ENCODE measurements at places on chromosomes 1 and 21.

DNA sequence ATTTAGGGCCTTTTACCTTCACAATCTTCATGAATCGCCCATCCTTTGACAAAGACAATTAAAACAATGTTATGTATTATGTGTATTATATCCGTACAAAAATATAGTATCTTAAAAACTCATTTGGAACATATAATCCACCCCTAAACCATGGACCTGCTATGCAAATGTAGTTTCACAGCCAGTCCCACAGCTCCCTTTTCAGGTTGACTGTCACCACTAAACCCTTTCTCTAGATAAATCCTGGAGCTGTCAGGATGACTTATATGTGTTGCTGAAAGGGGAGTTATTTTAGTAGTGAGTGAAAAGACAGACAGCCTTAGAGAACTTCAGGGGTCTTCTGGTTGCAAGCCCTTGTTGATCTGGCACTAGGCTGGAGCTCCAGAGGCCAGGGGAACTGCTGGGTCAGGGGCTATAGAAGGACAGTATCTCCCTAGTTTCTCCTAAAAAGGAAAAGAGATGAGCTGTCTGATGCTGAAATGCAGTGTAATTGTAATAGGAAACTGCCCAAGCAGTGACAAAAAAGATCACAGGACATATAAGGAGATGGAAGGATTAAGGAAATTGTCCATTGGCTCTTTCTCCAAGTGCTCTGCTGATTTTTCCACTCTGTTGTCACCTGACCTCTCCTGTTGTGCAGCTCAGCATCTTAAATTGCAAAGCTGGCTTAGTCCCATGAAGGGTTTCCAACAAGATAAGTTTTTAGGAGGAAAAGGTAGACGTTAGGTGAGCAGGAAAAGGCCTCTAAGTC, 127.7 kb downstream of the S1PR1 start:
- DNase-seq = no peak

GRCh38 chr1:158996998-158997397, 12.7 kb upstream of the IFI16 start:
- no peak for DNase-seq

DNA sequence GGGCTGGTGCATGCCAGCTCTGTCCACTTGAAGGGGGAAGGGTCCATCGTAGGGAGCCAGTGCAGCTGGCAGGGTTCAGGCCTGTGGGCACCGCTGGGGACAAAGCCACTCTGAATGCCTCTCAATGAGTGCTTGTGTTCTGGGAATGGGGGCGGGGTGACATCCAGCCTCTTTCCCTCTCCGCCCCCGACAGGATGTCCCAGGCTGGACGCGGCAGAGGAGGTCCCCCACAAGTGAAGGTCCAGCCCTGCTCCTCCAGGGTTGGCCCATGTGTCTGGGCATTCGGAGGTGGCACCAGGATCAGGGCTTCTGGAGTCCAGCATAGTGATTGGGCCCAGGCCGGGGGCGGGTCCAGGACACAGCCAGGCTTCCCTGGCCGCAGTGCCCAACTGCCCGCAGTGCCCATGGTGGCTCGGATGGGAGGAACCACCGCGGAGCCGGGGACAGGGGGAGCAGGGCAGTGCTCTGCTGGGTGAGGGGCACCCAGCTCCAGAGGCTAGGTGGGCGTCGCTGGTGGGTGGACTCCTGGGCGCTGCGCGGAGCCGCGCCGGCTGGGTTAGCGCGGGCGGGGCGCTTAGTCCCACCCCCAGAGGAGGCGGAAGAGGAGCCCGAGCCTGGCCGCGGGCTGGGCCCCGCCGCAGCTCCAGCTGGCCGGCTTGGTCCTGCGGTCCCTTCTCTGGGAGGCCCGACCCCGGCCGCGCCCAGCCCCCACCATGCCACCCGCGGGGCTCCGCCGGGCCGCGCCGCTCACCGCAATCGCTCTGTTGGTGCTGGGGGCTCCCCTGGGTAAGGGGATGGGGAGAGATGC, at the start of gene SHISA4:
Gene SHISA4, plus strand, starts transcription at position 617 of the 808 bp plus-strand sequence. Its CDS starts 97 bp downstream, at position 714.
- no peak for DNase-seq

DNA sequence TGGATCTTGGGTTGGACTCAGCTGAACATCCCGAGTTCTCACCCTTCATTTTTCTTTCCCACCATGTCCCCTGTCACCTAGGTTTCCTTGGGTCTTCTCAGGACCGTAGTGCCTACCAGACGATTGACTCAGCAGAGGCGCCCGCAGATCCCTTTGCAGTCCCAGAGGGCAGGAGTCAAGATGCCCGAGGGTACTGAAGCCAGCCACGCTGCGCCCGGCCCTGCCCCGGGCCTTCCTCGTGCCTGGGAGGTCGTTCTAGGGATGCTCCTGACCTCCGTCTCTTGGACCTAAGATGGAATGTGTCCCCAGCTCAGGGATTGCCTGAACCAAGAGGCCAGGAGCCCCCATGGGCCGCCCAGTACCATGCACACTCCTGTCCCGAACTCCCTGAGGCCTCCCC, 12.0 kb upstream of the C1orf167 start:
- DNase-seq = no peak

GRCh38 chr1:43121256-43121900, 50.7 kb downstream of the EBNA1BP2 start:
- no peak for DNase-seq

GRCh38 chr1:156525856-156526489, 25.4 kb upstream of the MEF2D start:
- DNase-seq = no peak

GRCh38 chr1:11653101-11653860, 948 bp downstream of the FBXO2 start:
- no peak for DNase-seq

- DNase-seq = no peak
These were observed 1190.9 kb upstream of the PRMT6 start for GRCh38 chr1:105865546-105865945.

DNA sequence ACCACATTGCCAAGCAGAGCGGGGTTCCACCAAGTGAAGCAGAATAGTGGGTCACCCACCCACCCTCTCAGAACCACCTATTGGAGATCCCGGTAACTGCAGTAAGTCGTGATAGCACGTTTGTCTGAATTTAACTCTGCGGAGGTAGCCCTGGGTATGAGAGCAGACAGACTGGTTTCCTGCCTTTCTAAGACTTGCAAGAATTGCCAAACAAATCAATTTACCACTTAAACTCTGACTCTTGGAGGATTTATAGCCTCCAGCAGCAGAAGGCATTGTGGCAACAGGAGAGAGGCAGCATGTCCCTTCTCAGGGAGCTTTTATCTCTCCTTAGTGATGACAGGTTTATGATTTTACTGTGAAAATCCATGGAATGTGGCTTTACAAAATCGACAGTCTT, 287.9 kb upstream of the FMN2 start:
- DNase-seq = no peak

DNA sequence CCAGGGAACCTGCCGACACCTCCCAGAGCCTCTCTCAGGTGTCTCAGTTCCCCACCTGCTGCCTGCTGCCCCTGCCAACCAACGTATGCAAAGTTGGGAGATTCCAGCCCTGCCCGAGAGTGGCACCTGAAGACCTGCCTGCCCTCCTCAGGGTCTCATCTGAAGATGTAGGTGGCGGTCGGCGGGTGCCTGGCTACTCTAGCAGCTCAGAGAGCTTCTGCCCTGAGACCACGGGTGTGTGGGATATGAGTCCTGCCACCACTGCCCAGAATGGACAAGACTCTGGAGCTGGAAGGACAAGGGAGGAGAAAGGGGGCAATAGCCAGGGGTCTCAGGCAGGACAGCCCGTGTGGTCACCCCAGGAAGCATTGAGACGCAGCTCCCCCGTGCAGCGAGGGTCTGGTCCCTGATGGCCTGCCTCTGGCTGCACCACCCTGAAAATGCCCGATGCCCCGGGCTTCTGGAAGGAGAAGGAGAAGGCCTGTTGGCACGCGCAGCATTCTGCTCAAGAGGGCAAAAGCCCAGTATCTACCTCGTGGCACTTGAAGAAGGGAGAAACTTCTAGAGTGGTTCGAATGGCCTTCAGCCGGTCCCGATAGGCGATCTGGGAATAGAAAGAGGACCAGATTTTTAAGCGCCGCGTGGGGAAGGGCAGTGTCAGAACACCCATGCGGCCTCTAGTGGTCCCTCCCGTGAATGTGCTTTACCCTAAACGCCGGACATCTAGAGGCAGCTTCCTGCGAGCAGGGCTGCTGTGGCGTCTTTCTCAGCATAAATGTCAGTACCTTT, 88.8 kb downstream of the STUM start:
- no peak for DNase-seq

DNA sequence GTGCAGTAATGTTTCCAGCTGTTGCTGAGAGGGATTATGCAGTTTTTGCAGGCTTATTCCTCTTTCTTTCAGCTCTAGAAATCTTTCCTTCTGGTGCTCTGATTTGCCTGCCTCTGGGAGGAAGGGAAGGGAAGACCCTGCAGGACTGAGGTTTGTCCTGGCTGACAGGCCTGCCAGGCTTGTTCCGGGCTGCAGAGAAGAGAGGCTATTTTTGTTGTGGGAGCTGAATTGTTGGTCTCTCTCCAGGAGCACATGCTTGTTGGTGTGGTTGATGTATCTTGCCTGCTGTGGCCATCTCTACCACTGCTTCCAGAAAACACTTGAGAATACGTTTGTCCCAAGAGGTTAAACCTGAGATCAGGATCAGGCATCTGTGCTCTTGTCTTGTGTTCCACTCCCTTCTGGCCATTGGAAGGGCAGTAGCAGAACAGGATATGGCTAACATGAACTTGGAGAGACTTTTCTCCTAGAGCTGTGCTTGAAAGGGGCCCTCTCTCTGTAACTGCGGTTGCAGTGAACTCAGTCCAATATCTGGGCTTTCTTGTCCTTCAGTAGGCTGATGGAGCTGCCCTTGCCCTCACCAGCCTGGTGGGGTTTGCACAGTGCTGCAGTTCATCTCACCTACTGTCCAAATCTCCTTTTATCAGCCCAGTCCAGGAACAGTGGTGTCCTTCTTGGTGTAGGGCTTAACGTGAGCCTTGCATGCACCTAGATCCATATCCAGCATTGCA, 21.5 kb upstream of the SLC25A34 start:
- no peak for DNase-seq

DNA sequence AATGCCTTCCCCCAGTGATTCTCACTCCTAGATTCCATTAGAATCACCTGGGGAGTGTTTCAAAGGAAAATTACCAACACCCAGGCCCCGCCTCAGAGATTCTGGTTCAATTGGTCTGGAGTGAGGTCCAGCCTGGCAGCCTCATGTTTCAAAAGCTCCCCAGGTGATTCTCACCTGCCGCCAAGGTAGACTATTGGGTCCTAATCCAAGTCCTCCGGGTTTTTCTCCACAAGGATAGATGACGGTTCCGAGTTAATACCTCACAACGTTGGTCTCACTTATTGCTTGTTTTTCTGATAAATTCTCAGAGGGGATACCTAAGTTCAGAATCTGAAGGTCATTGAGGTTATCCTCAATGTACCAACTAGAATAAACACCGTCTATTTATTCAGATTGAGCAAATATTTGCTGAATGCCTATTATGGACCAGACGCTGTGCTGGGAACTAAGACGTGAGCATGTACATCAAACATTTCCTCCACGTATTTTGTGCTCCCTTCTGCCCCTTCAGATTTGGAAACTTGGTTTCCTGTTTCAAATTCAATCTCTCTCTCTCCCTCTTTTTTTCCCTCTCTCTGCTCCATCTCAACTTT, 97.5 kb downstream of the SEC16B start:
- no peak for DNase-seq
